ENCODE measurements at places on chromosomes 1 and 21.

GRCh38 chr1:2912424-2913061 is 108.7 kb upstream of the ACTRT2 start:
- no peak for DNase-seq

DNA sequence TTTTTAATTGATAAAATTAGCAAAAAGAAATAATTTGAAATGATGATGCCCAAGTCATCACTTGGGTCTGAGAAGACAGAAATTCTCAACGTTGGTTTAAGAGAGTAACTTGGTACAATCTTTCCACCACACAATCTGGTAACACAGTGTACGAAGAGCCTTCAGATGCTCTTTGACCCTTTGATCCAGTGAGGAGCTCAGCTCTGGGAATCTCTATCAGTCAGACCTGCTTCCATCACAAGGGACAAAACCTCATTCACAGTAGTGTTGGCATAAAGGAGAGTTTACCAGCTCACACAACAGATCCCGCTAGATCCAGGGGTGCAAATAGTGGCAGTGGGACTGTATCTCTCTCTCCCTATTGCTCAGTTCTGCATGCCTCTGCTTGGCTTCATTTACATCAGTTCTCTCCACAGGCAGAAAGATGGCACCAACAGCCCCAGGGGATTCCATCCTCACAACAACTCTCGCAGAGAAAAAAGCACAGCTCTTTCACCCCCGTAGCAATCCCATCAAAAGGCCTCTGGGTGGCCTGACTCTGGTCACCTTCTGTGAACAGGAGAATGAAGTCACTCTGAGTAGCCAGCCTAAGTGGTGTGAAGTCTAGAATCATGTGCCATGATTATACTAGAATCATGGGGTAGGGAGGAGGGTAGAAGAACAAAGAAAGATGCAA is 119.7 kb downstream of the ZNF281 start:
- DNase-seq = peak; percentile 17

DNA sequence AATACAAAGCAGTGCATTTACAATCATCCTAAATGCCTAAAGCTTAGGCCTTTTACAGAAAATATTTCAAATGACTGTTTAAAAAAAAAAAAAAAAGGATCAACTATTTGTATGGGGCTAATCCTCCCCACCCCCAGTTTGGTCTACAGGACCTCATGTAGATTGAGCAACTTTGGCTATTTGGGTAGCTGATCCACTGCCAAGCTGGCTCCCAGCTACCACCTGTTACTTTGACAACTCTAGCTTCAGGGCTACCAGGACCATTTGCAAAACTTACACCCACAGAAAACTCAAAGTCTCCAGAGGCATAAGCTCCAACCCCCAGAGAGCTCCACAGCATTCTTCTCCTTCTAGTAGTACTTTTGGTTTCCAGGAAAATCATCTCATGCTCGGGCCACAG is 29.4 kb downstream of the JAK1 start:
- no peak for DNase-seq

DNA sequence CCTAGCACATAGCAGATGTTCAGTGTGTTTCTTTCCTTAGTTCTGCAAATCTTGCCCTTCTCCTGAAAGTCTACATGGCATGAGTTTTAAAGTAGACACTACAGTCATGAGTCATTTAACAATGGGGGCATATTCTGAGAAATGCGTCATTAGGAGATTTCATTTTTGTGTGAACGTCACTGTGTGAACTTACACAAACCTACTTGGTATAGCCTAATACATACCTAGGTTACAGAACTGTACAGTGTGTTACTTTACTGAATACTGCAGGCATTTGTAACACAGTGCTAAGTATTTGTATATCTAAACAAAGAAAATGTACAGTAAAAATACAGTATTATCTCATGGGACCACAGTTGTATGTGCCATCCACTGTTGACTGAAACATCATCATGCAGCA is 10.0 kb downstream of the TTF2 start:
- no peak for DNase-seq

DNA sequence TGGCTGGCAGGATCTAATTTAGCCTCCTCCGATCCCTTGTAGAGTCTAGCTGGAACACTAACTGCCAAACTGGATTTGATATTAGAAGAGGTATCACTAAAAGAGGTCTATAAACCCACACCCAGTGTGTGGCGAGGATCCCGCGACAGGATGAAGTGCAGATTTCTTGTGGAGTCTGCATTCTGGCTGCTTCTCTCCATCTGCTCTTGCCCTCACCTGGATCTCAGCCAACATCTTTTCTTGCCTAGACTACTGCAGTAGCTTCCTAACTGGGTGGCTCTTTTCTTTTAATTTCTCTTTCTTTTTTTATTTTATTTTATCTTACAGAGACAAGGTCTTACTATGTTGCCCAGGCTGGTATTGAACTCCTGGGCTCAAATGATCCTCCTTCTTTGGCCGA is 48.9 kb upstream of the CAPZB start:
- no peak for DNase-seq

DNA sequence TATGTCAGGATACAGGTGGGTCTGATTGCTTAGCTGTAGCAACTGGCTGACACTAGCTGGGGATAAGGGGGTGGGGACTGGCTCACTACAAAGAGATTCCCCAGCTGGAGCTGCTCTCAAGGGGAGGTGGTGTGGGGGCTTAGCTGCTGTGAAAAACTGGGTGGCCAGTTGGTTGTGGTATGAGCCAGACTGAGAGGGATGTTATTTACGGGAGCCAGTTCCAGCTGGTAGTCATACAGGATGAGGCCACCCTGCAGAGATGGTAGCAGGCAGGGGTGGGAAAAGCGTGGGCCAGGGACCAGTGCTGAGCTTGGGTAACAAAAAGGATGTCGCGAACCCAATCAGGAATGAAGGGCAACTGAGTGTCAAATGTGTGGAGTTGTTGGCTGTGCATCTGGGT is 204.0 kb upstream of the C21orf91 start:
- DNase-seq = no peak

- DNase-seq = no peak
These were observed 5.5 kb upstream of the FOXO6 start for GRCh38 chr1:41355761-41356160.

DNA sequence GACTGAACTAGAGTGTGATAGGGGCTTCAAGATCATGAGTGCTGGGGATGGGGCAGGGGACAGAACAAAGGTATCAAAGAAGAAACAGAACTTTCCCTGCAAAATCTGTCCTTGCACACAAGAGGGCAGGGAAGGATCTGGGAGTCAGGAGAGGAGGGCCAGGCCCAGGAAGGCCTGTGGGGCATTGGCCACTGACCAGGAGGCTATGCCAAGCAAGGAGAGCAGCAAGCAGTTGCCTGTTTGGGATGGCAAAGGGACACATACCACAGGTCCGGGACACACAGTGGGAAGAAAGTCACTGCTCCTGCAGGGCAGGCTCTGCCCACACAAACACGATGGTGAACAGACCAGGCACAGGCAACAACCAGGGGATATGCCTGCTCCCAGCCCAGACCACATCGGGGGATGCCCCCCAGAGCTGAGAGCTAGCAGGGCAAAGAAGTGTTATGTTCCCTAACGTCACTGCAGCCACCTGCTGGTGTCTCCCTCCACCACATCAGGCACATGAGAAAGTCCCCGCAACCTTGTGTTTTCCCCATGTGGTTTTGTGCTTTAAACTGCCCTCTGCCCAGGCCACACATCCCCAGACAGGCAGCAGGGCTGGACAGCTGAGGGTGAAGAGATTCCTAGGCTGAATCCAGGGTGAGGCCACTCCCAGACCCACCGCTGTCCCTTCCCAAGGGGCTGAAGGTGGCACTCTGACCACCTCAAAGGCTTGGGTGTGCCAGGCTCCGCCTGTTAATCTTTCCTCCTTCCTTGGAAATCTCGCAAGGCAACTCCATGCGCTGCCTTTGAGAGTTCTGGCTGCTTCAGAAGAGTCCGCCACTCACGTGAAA is 53.6 kb downstream of the KIF21B start:
- no peak for DNase-seq

GRCh38 chr1:28855469-28855951 is 43.5 kb downstream of the OPRD1 start:
- no peak for DNase-seq

- DNase-seq = no peak
These were observed 64.0 kb downstream of the PRRX1 start for GRCh38 chr1:170727963-170728362.

DNA sequence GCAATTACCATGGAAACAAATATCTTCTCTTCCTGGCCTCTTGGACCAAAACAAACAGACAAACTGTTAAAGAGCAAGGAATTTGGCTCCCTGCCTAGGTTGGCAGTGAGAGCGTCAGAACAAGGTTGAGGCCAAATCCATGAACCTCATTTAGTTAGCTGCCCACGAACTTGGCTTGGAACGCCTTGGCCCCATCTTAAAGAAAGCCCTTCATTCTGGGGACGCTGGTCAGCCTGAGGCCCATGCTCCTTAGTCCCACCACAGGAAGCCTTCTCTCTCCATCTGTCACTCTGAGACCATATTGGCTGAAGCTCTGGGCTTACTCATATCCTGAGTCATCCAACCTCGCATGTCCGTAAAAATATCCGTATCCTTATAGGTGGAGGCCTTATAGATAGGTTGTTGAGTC is 62.4 kb upstream of the DIRAS3 start:
- no peak for DNase-seq

DNA sequence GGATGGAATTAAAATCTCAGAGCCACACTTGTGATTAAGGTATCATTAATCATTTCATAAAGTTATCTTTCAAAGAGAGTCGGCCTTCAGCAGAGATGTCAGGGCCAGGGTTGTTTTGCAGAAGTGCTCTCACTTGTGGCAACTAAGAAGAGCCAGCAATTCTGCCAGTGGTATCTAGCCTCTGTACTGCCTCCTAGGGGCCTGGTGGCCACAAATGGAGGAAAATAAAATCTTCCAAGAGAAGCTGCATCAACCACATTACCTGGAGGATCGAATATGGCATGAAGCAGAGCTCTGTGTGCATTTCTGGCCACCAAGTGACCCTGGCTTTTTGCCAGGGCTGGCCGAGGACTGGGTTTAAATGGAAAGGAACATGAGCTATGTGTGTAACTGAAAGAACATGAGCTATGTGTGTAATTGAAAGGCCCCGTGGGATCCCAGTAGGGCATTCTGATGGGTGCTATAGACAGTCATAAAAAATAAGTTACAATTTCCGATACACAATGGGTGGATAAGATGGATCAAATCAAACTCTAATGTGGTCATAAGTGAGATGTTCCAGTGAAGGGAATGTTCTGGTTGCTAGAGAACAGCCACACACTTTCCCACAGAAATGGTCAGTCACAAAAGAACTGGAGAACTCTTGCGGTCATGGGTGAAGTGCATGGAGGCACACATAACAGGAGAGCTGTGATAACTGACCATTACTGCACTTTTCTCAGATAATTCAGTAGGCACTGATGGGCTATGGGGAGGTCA is 335.8 kb downstream of the CAMTA1 start:
- DNase-seq = no peak

DNA sequence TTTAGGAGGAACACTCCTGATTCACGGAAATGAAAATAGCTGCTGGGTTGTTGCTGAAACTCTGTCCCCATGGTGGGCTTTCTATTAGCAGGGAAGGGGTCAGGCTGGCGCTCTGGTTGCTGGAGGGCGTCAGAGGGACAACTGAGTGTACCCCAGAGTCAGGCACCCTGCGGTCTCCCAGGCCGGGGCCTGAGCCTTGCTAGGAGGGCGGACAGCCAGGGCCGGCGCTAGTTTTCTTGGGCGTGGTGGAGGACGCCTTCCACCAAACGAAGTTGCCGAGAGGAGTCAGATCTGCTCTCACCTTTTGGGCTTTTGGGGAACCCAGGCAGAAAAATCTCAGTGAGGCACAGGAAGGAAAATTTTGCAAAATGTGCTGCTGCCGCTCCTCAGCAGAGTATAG is 54.8 kb downstream of the NGF start:
- DNase-seq = no peak

GRCh38 chr1:41401899-41402298 is 40.7 kb downstream of the FOXO6 start:
- no peak for DNase-seq

GRCh38 chr1:1123581-1124507 is 8.0 kb upstream of the C1orf159 start:
- no peak for DNase-seq

GRCh38 chr1:16438516-16438915 is 1.3 kb upstream of the SPATA21 start:
- no peak for DNase-seq

GRCh38 chr1:79842811-79843210 is 836.3 kb upstream of the ADGRL4 start:
- DNase-seq = no peak

- no peak for DNase-seq
These were observed 78.6 kb downstream of the KCNN3 start for GRCh38 chr1:154791292-154792166.

GRCh38 chr1:167977245-167977644 is 40.4 kb upstream of the MPC2 start:
- no peak for DNase-seq

DNA sequence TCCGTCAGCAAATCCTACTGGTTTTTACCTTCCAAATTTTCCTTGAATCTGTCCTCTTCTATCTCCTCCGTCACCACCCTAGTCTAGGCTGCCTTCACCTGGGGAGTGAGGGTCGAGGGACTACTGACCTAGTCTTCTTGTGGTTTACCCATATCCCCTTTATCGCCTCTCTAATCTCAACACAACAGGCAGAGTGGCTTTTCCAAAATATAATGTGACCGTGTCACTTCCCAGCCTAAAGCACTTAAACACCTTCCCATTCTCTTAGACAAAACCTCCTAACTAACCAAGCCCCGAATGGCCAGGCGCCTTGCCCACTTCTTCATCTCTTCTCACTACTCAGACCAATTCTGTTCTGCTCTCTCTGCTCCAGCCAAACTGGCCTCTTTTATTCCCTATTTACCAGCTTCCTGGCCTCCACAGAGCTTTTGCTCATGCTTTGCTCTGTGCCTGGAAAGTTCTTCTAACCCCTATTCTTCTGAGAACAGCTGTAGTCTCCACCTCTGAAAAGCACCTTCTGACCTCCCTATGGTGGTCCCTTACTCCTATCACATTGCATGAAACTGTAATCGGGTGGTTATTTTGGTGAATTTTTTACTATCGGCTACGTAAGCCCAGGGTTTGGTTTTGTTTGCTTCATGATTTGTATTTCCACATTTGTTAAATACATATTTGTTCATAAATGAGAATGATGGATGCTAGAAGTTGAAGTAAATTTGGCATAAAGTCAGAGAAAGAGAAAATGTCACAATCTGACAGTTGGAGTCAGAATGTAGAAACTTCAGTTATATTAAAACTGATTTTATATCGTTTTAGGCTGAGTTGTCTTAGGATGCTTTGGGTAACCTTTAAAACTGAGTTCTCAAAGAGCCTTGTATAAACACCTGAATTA is 1.2 kb upstream of the NBPF1 start:
- no peak for DNase-seq
